ENCODE measurements at places on chromosomes 7 and 10.

DNA sequence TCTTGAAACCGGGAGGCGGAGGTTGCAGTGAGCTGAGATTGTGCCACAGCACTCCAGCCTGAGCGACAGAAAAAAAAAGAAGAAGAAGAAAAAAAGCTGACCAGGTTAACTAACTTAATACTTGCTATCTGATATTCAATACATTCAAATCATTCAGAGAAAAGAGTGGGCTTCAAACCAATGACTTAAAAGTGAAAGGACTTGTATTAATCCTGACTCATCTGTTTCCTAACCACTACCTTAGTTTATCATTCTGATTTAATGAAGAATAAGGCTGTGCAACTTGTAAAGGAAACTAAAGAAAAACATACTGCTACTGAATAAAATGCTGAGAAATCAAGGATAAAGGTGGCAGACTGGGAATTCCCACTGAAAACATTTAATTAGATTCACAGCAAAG lies 128.4 kb downstream of the NRBF2 start:
- DNase-seq = no peak

- no peak for DNase-seq
Measured at GRCh38 chr10:99394256-99394655, 36.2 kb downstream of the GOT1 start.

DNA sequence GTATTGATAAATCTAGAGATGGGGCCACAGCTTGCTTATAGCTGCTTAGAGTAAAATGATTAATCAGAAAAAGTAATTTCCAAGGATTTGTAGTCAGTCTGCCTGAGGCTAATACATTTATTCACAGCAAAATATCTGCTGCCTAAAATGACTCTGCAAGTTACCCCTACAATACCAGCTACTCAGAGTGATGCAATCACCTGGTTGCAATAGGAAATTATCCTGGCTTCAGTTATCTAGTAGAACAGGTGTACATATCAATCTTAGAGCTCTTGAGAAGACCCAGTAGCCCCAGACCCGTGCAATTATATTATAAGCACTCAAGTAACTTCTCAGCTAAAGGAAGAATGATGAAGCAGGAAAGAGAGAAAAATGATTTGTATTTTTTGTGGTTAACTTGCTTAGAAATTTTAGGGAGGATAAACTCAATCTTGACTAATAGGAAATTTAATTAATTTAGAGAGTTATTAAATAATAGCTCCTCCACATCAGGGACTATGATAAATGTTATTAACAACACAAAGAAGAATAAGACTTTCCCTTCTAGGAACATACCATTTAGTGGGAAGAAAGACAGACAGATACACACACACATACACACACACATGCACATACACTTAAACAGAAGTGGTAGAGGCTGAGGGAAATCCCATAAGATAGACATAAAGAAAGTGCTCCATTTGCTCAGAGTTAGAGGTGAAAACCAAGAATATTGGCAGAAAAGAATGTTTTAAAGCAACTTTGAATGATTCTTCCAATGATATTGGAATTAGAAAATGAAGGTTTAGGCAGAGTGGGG lies 140.4 kb upstream of the PRSS1 start:
- DNase-seq = no peak

DNA sequence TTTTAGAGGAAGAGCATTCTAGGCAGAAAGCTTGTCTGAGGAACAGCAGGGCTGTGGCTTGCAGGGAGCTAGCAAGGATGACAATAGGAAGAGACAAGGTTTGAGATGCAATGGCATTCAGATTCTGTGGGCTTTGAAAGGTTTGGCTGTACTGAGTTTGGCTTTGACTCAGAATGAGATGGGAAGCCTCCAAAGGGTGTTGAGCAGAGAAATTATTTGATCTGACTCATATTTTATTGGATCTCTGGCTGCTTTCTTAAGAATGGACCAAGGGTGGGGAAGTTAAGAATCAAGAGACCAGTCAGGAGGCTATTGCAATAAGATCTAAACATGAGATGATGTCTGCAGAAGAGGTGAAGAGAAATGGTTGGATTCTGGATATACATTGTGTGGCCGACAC lies 273.2 kb downstream of the CDK14 start:
- DNase-seq = no peak

- DNase-seq = no peak
Measured at GRCh38 chr7:139300390-139300789, 40.7 kb upstream of the FMC1 start.

DNA sequence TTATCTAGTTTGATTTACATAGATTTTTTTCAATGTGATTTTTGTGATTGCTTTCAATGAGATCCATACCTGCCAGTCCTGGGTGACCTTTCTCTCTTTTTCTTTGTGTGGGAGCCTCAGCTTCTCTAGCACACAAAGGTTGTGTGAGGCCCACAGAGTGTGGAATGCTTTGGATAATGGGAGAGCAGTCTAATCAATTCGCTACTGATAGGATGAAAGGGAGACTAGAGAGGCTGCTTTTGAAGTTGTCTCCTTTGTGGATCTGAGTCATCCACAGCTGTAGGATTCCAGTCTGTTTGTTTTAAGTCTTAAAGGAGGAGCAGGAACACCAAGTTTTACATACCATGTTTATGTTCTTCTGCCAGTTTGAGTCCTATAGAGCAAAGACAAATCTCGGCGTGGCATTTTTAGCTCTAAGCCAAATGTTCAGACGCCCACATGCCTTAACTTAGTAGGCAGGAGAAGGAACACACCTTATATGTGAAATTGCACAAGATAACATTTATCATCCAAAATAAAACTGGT lies 330.0 kb downstream of the ARL4A start:
- peak; percentile 32 for DNase-seq

GRCh38 chr10:44862924-44863323 lies 48.2 kb upstream of the TMEM72 start:
- DNase-seq = no peak

GRCh38 chr7:21603462-21603861 lies 60.6 kb downstream of the DNAH11 start:
- no peak for DNase-seq

GRCh38 chr7:152492952-152493351 lies 57.1 kb upstream of the KMT2C start:
- DNase-seq = no peak

- peak; percentile 59 for DNase-seq
Measured at GRCh38 chr10:127977357-127978009, 70.6 kb downstream of the PTPRE start.

DNA sequence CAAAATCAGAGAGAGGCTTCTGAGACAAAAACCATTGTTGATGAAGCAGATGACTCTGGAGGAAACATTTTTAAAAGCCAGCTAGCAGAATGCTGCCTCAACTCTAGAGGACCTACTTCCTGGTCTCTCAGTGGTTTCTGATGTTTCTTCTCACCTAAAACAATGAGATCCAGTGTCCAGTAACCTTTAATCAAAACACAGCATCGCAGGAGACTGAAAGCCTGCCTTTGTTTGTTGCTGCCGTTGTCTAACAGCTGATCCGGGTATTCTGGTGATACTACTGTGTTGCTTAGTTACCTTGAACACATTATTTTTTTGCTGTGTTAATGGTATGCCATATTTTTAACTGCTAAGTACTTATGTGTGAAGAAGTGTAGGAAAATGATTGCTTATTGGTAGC lies 70.9 kb downstream of the WIPF3 start:
- DNase-seq = no peak

DNA sequence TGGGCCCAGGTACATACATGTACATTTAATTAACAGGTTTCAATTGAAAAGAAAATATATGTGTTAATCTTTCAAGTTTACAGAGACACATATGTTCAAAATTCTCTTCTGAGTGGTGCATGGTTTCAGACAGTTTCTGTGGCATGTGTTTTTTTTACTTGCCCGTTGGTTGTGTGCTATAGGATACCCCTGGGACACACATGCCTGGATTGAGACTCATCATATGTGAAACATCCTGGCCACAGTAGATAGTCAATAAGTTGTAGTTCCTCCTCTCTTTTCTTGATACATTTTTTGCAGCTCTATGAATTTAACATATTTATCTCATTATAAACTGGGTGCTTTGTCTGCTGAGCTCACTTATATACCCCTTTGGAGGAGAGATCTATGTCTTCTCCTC lies 207.8 kb upstream of the CTBP2 start:
- no peak for DNase-seq

DNA sequence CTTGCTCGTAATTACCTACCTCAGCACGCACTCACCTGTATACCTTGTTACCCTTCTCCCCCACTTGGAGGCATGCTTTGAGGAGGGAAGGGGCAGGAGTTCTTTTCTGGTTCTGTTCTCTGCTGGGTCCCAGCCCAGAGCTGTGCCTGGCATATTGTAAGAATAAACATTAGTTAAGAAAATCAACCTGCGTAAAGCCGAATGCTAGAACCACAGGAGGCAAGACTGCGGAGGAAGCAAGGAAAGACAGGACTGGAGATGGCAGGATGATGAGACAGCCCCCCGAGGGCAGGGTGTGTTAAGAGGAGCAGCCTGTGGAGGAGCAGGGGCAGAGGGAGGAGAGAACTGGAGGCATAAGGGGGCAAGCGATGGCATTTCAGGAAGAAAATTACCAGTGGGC lies 9.5 kb downstream of the C10orf53 start:
- no peak for DNase-seq

- DNase-seq = no peak
Measured at GRCh38 chr10:71218046-71218650, 5.8 kb downstream of the UNC5B start.

- DNase-seq = no peak
Measured at GRCh38 chr10:71280216-71280615, 38.8 kb upstream of the SLC29A3 start.

DNA sequence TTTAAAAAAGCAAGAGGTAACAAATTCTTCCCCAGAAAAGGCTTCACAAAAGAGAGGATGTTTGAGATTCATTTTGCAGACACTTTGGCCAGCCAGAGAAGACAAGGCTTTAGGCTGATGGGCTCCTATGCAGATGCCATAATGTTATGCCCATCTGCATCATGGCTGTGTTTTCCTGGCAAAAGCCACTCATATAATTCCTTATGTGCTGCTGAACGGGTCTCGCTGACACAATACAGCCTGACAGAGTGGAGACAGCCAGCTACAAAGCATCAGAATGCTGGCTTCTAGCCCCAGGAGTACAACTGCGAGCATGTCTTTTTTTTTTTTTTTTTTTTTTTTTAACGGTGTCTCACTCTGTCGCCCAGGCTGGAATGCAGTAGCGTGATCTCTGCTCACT lies 1157.4 kb upstream of the AUTS2 start:
- no peak for DNase-seq

DNA sequence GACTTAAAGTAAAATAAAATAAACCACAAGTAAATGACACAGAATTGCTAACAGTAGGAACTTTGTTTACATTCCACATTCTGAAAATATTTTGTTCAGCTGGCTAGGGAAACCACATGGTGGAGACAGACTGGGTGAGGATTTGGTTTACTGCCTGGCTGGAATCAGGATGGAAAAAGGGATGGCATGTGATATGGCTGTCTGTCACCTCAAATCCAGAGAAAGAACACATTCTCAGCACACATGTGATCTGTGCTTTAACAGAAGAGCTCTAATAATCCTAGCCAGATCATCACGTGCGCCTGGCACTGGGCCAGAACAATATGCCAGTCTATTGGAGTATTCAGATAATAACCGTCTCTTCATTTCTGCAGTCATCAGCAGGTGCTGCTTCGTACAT lies 90.9 kb upstream of the PIP4K2A start:
- DNase-seq = peak; percentile 73

- DNase-seq = no peak
Measured at GRCh38 chr7:113374955-113375354, 256.6 kb upstream of the SMIM30 start.

DNA sequence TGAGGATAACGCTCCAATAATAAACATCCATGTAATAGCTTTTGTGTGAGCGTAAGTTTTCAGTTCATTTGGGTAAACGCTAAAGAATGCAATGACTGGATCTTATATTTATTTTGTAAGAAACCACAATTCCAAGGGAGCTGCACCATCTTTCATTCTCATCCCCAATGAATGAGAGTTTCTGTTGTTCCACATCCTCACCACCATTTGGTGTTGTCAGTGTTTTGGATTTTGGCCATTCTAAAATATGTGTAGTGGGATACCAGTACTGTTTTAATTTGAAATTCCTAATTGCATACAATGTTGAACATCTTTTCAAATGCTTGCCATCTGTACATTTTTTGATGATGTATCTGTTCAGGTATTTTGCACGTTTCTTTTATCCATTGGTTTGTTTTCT lies 50.9 kb upstream of the SEMA3D start:
- DNase-seq = no peak

DNA sequence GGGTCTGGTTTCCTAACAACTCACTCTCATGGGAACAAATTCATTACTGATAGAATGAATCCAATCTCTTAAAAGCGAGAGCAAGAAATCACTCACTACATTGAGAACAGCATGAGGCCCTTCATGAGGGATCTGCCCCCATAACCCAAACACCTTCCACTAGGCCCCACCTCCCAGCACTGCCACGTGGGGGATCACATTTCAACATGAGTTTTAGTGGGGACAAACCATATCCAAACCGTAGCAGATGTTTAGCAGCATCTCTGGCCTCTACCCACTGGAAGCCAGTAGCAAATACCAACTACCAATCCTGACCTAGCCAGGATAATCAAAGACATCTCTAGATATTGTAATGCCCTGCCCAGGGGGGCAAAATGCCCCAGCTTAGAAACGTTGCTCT lies 243.9 kb downstream of the ARHGAP21 start:
- no peak for DNase-seq

GRCh38 chr7:115984105-115984504 lies 46.5 kb downstream of the TFEC start:
- DNase-seq = no peak

GRCh38 chr10:112026438-112026837 lies 157.1 kb downstream of the GPAM start:
- no peak for DNase-seq

GRCh38 chr10:102230264-102230860 lies 4.3 kb downstream of the ELOVL3 start:
- DNase-seq = no peak

- no peak for DNase-seq
Measured at GRCh38 chr7:6489612-6490011, 41.9 kb upstream of the DAGLB start.

GRCh38 chr7:25795824-25796235 lies 356.2 kb upstream of the NFE2L3 start:
- DNase-seq = no peak

DNA sequence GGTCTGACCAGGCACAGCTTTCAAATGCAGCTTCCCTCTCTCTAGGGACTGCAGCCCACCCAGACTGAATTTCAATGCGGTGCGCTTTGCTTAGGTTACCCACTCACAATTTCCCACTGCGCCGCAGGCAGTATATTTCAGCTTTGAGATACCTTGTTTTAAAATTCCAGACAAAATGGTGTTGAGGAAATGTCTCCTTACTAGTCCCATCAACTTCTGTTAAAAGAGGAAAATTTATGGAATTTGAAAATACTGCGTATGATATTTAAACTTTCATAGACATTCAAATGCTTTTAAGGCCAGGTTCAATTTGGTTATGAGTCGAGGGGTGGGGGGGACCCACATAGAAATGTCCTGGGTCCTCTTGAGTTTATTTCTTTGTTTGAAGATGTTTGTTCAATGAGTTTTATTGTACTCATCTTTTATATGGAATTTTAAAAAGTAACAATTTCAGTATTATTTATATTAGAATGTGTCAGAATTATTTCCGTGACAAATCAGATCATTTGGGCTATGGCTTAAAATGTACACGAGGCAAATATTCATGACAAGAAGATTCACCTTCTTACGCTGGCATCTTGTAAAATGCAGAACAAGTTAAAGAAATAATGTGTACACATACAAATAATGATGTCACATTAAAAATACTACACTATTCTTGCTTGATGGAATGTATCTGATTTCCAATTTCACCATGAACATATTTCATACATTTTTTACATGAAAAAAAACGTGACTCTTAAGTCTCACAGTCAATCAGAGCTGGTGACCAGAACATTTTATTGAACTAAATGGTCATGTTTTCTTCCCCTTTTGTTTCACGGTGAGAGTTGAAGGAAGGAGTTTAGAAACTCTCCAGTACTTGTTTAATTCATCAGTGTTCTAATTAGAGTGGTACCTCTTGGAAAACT lies 1.3 kb downstream of the IKZF1 start:
- DNase-seq = no peak
